ENCODE measurements at places on chromosomes 1 and 21.

DNA sequence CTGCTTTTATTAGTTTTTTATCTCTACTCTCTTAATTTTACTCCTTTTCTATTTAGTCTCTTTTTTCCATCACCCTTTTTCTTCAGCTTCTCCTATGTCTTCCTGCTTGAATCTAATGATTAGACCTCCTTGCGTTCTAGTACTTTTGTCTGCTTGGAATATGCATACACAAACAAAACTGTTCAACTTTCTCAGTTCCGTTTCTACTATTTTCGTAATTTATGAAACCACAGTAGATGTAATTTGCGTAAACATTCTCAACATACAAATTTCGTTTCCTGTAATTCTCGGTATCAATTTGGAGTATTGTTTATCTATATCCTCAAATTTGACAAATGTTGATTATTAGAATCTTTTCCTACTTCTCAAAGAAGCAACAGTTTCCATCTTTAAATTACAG, 772.5 kb downstream of the USP25 start:
- no peak for DNase-seq
- H3K4me3 ChIP-seq, result no peak overlapping the region
- no peaks in the 10 kb centered on the region for H3K4me1 ChIP-seq
- H3K36me3 ChIP-seq, result no peaks in the 10 kb centered on the region
- no peaks in the 10 kb centered on the region for H3K27me3 ChIP-seq

DNA sequence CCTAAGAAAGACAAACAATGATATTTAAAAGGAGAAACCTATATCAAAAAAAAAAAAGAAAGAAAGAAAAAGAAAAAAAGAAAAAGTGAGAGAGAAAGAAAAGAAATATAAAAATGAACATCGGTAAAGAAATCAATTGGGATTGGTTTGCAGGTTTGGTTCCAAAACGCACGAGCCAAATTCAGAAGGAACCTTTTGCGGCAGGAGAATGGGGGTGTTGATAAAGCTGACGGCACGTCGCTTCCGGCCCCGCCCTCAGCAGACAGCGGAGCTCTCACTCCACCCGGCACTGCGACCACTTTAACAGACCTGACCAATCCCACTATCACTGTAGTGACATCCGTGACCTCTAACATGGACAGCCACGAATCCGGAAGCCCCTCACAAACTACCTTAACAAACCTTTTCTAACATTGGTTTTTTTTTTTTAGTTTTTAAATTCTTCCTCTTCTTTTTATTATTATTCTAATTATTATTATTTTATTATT, 11.7 kb downstream of the LHX9 start:
- no peak overlapping the region for H3K27ac ChIP-seq
- H3K27me3 ChIP-seq, result peaks cover 61% of the 10 kb centered on the region
- H3K4me3 ChIP-seq, result no peak overlapping the region
- peaks cover 4% of the 10 kb centered on the region for H3K4me1 ChIP-seq

GRCh38 chr1:8389958-8390535, 72.1 kb downstream of the SLC45A1 start:
- H3K27me3 ChIP-seq, result no peaks in the 10 kb centered on the region
- H3K4me3 ChIP-seq, result no peak overlapping the region
- H3K27ac ChIP-seq, result no peak overlapping the region
- H3K36me3 ChIP-seq, result peaks cover 6% of the 10 kb centered on the region

- H3K4me1 ChIP-seq, result peaks cover 10% of the 10 kb centered on the region
- no peak for DNase-seq
- no peak overlapping the region for H3K27ac ChIP-seq
- no peaks in the 10 kb centered on the region for H3K27me3 ChIP-seq
- H3K4me3 ChIP-seq, result no peak overlapping the region
These were observed 25.1 kb upstream of the TINAGL1 start for GRCh38 chr1:31551208-31551607.

DNA sequence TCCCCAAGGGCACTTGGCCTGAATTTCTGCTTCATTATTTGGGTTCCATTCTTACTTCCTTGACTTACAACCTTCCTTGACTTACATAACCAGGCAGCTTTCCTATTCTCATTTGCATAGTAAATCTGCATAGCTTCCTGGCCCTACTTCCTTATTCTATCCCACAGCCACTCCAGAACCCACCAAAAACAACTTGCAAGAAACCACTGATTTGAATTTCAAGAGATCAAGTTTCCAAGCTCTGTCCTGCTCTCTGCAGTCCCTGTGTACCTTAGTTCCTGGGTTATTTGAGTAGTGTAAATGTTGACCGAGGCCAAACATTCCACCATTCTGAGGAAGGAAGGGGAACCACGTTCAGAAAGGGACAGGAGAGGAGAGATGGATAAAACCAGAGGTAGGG, 603.3 kb downstream of the PTPRC start:
- no peaks in the 10 kb centered on the region for H3K36me3 ChIP-seq
- DNase-seq, result no peak
- H3K4me1 ChIP-seq, result peaks cover 9% of the 10 kb centered on the region
- no peak overlapping the region for H3K4me3 ChIP-seq
